ENCODE measurements at places on chromosomes 1 and 21.

GRCh38 chr1:173925306-173926242 lies 8.4 kb upstream of the SERPINC1 start:
- peak; percentile 39 for DNase-seq

DNA sequence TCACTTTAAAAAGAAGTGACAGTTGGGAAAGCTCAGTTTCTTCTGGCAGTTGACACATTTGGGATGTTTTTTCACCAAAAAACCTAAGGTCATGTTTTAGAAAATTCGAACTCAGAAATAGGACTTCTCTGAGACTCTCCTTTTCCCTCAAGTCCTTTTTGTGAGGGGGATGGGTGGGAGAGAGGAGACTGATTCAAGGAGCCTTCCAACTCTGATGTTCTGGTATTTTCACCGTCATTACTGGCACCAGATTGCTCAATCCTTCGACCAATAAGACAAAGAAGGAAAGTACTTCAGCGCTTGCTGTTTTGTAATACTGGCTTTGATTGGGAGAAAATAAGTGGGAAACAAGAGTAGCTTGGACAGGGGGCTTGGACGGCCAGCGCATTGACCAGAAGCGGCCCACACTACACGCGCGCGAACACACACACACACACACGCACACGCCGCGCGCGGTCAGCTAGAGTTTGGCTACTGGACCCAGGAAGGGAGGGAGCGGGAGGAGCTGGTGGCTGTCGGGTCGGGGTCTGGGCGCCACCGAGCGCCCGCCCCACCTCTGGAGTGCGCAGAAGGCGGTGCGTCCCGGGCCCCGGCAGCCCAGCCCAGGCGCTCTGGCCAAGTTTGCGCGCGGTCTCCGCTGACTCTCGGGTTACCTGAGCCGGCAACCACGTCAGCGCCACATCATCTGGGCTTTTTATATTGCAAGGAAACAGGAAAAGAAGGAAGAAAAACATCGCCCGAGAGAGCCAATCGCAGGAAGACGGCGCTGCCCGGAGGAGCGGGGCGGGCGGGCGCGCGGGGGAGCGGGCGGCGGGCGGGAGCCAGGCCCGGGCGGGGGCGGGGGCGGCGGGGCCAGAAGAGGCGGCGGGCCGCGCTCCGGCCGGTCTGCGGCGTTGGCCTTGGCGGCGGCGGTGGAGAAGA lies at the start of gene KCNK1:
TSS of gene KCNK1 (plus strand) at position 855 of the 921 bp plus-strand sequence. CDS start at position 921, 66 bp downstream.
- peak; percentile 88 for DNase-seq

DNA sequence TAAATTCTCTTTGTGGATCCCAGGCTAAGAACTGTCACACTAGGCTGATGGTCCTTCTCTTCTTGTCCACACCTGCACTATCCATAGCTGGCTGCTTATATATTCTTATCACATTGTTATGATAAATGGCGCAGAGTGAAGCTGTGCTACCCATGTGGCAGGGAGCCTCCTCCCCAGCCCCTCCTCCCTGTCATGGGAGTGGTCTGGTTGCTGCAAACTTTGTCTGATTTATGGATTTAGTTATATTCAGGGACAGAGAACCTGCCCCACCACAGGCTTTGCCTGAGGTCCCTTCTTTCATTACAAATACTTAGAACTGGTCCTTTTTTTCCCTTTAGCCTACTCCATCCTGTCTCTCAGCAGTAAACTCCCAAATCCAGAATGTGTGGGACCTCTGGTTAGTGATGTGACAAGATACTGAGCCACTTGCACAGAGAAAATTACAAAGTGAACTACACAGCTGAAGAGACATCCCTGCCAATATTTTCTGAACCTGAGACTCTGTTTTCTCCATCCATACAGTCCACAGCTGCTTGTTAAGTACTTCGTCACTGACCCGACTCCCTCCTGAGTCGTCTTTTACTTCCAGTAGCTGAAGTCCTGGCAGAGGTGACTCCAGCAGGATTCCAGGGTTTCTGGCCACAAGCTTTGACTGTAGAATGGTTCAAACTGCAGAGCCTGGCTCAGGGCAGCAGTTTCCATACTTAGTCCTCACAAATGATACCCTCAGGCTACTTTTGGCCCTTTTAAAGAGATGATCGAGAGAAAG lies 37.6 kb downstream of the PTGFRN start:
- no peak for DNase-seq

DNA sequence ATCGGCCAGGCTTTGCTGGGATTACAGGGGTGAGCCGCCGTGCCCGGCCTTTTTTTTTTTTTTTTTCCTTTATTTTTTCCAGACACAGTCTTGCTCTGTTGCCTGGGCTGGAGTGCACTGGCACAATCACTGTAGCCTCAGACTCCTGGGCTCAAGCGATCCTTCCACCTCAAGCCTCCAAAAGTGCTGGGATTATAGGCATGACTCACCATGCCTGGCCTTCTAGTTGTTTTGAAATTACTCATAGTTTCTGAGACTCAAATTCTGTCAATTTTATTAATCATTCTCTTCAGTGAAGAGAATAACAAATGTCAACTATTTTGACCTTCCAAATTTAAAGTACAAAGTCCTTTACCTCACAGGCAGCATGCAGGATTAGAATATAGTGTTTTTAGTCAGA lies 374.5 kb downstream of the PLA2G4A start:
- no peak for DNase-seq

DNA sequence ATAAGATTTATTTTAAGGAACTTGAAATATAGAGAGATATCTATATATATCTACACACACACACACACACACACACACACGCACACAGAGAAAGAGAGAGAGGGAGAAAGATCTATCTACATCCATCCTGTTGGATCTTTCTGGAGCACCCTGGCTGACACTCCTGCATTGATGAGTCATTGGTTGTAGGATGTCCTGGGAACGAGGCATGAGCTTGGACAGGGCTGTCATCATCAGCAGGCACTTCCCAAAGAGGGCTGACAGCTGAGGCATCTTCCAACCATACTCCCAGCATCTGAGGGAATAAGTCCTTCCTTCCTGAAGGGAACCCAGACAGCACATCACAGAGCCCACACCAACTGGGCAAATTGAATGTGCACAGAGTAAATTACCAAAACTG lies 99.1 kb upstream of the ERG start:
- DNase-seq: no peak

- DNase-seq: no peak
Measured at GRCh38 chr21:36698981-36699545, at the start of gene SIM2. Gene SIM2, plus strand, starts transcription at chr21:36699115. Its CDS starts 632 bp downstream, at chr21:36699747.

- DNase-seq: no peak
Measured at GRCh38 chr21:33966324-33966949, 50.8 kb upstream of the ATP5PO start.

DNA sequence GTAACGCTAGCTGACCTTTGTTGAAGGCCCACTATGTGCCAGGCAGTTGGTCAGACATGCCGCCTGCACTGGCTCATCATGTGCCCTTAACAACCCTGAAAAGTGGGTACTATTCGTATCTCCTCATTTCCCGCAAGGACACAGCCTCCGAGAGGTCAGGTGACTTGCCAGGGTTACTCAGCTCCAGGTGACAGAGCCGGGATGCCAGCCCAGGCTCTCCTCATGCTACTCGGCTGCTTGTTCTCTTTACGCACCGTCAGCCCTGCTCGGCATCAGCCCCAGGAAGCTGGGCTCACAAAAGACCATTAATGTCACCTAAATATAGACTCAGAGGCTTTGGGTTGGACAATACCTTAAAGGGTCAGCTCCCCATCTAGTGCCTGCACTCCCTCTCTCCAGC lies 29.0 kb downstream of the GRHL3 start:
- DNase-seq: no peak

- DNase-seq: no peak
Measured at GRCh38 chr1:89556726-89557444, 32.3 kb downstream of the LRRC8B start.

- no peak for DNase-seq
Measured at GRCh38 chr1:177907000-177907399, 62.9 kb downstream of the SEC16B start.

- no peak for DNase-seq
Measured at GRCh38 chr1:199878823-199879222, 148.7 kb upstream of the NR5A2 start.

GRCh38 chr1:113858418-113858817 lies 13.1 kb downstream of the PTPN22 start:
- no peak for DNase-seq

DNA sequence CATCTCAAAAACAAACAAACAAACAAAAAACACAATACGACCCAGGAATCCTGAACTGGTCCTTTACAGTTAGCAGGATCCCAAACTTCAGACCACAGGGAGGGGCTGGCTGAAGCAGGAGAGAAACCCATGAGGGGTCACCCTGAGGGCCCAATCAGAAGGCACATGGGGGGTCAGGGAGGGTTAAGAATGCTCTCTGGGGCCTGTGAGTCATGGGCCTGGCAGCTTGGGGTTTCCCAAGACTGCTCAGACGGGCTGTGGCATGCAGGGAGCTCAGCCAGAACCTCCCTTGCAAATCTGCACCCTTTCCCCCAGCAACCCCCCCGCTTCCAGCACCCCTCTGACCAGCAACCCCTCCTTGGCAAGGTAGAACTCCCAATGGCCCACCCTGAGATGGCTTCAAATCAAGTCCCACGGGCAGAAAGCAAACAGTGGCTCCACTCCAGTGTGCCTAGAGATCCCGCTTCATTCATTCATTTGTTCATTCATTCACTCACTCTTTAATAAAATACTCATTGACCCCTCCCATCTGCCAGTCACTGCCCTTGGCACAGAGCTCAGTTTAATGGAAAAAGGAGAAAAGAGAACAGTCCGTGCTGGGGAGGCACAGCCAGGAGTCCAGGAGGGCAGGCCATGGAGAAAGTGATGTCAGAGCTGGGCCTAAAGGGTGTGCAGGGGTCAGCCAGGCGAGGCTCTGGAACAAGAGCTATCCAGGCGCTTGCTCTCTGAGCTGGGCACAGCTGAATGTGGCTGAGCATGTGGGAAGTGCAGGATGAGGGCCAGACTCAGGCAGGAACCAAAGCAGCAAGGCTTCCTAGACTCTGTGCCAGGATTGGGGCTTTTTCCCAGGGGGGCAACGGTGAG lies 8.2 kb downstream of the UQCRHL start:
- DNase-seq: peak; percentile 64

- no peak for DNase-seq
Measured at GRCh38 chr1:31754397-31754796, 9.7 kb downstream of the ADGRB2 start.

- no peak for DNase-seq
Measured at GRCh38 chr1:94953746-94954145, 26.8 kb upstream of the CNN3 start.

DNA sequence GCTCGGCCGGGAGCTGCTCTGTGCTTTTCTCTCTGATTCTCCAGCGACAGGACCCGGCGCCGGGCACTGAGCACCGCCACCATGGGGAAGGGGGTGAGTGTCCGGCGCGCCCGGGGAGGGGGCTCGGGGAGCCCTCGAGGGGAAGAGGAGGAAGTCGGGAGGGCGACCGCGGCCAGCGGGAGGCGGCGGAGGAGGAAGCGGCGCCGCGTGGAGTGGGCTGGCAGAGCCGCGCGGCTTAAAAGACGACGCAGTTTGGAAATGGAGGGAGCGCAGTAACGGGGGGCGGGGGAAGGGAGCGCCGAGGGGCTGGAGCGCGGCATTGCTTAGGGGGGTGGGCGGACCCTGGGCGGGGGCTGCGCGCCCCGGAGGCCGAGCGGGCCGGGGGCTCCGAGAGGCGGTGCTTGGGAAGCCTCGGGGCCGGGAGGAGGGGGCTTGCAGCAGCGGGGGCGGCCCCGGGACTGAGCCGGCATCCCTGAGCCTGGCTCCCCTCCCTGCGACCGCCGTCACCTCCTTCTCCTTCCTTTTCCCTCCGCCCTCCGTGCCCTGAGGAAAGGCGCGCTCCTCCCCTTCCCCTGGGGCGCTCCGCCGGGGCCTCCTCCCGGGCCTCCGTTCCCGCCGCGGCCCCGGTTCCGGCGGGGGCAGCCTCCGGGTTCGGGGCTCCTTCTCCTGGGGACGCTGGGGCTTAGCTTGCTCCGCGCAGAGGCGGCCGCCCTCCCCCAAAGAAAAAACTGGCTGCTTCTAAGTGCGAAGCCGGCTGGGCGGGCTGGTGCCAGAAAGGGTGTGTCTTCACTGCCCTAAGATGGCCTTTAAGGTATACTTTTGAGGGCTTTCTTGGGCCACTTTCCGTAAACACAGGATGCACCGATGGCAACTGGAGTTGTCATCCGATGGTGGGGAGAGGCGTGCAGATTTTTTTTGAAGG lies 648 bp downstream of the ATP1A1 start:
- DNase-seq: peak; percentile 62

DNA sequence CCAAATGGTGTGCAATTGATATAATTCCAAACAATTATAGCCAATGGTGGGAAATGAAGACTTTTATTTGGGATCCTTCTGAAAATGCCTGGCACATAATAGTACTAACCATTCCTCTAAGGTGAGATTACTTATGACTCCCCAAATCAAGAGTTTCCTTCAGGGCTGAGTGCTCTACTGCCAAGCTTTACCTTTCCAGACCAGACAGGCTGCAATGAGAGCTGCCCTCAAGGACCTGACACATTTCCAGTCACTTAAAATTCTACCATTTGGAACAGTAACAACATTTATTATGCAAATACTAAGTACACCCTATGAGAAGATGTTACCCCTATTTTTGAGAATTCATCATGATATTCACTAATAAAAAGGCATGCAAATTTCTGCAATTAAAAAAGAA lies 21.1 kb downstream of the PAXBP1 start:
- DNase-seq: no peak

- DNase-seq: no peak
Measured at GRCh38 chr1:8200317-8201115, 117.4 kb upstream of the SLC45A1 start.

DNA sequence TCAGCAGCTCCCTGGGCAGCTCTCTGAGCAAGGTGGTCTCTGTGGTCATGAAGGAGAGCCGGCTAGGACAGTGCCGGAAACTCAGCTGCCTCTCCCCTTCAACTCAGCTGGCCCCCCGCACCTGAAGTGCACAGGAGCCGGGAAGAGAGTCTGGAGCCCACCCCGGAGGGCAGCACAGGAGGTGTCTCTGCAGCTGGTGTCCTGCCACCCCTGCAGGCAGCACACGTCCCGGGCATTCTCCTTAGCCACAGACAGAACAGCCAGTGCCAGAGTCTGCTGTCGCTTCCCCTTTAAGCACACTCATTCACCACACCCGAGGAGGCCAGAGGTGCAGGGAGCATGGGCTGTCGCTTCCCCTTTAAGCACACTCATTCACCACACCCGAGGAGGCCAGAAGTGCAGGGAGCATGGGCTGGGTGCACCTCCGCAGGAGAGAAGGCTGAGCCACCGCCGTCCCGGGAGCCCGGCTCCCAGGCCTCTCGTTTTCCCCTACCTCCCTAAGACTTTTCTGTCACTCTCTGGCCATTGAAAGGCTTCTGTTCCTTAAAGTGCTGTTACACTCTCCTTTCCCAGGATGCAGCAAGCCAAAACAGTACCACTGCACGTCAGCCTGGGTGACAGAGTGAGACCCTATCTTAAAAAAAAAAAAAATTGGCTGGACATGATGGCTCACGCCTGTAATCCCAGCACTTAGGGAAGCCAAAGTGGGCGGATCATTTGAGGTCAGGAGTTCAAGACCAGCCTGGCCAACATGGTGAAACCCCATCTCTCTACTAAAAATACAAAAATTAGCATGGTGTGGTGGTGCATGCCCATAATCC lies 16.9 kb upstream of the SAMD11 start:
- DNase-seq: no peak

DNA sequence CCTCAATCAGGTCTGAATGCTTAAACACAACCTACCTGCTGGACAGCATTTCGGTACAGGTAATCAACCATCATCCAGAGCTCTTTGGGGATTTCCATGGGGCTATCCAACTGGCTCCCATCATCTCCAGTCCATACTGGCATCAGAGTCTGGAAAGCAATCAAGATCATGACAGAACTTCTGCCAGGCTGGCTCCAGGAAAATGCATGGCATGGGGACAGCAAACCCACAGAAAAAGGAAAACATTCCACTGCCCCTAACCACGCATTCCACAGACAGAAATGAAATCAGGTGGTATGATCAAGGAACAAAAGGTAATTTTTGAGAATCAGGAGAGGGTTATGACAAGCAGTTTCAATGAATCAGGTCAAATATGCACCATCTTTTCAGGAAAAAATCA lies 9.1 kb upstream of the MTF1 start:
- no peak for DNase-seq

Data from pancreas (tissue), 10 donors.